ENCODE measurements at places on chromosomes 4 and X.

DNA sequence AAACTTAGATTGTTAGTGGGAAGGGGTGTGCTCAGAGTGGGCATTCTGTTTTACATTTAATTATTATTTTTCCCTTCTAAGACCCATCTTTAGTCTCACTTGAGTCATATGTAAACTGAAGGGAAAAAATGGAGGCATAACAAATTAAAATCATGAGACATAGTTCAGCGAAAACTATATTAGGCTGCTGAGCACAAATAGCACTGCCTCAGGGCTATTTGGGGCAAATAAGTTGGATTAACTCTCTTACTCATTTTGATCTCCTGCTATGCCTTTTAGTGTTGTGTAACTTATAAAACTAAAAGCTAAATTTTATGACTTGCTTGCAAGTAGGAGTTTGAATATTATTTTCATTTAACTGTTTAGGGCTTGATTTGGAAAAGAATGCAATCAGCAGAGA lies 1329.2 kb upstream of the PCDH7 start:
- DNase-seq: no peak

GRCh38 chr4:188783175-188783574 lies 643.9 kb downstream of the TRIML1 start:
- DNase-seq: no peak

DNA sequence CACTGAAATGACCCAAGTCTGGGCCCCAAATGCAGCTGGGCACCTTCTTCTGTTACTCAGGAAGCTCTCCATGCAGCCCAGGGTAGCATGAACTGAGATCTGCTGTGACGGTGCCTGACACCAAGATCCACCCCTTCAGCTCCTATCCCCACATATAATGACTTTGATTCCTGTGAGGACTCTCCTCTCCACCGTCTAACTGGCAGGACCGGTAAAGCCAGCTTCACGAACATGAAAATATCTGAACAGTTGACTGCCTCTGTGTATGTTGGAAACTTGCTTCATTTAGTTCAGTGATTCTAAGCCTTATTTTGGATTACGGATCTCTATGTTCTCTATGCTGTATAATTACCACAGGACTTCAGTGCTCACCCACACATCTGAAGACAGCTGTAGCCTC lies 115.5 kb upstream of the TMEM150C start:
- DNase-seq: no peak

GRCh38 chr4:101264993-101265815 lies 82.1 kb downstream of the PPP3CA start:
- DNase-seq: no peak

DNA sequence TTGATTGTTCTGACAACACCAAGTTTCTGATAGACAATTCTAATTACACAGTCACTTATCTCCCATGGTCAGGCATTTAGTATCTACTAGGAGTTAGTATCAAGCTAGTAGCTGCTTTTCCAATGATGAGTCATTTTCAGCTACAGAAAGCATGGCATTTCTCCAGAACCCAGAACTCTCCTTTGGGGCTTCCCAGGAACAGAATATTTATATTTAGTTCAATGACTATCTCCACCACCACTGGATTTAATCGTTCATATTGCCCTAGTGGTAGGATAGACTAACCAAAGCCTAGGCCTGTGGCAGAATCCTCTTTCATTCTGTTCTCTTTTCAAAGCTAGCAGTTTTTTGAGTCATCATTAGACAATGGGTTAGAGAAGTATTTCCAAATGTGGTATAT lies 569.4 kb downstream of the GABRG1 start:
- no peak for DNase-seq

GRCh38 chr4:154064244-154064643 lies 275.4 kb upstream of the SFRP2 start:
- no peak for DNase-seq

DNA sequence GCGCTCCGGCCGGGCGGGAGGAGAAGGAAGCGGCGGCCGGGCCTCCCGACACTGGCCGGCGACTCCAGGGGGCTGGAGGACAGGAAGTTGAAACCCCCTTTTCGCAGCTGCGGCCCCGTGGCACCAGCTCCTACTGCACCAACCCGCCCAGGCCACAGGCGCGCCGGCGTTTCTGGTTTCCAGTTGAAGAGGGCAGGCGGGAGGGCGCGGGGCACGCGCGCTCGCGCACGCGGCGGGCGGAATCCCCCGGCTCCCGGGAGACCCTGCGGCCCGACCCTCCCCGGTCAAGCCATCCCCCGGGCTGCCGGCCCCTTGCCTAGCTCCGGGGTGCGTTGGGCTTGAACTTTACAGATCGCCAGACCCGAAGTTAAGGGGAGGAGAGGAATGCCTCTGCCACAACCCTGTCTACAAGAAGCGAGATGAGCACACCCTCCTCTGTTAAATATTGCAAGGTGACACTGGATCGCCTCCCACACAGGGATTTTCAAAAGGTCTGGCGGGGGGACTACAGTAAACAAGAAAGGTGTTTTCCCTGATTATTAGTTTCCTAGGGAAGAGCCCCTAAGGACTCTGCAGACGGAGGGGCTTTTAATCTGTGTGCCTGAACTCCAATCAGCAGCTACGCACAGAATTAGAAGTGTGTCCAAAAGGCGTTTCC lies 1.4 kb downstream of the ELOVL6 start:
- peak; percentile 60 for DNase-seq

DNA sequence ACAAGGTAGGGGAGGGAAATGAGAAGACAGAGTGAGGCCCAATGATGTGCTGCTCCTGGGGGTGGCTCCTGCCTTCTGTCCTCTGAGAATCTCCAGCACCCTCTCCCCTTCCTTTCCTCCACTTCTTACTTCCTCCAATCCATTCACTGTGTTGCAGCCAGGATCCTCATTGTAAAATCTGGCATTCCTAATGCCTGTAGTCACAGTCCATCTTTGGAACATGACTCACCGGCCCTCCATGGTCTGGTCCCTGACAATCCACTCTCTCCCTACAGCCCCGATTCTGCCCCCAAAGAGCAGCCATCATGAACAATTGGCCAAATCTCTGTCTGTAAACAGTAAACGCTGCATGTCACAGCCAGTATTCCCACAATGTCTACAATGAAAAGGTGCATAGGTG lies 72.9 kb downstream of the CLNK start:
- no peak for DNase-seq

DNA sequence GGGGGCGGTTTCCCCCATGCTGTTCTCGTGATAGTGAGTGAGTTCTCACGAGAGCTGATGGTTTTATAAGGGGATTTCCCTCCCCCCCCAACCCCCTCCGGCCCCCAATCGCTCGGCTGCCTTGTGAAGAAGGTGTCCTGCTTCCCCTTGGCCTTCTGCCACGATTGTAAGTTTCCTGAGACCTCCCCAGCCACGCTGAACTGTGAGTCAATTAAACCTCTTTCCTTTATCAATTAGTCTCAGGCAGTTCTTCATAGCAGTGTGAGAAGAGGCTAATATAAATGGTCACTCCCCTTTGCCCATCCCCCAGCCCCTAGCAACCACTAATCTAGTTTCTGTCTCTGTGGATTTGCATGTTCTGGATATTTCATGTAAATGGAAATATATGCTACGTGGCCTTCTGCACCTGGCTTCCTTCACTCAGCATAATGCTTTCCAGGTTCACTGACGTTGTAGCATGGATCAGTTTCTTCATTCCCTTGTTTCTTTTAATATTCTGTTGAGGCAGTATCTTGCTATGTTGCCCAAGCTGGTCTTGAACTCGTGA lies 16.4 kb downstream of the GPR143 start:
- no peak for DNase-seq

GRCh38 chr4:4333265-4333706 lies 43.2 kb downstream of the ZBTB49 start:
- DNase-seq: no peak

DNA sequence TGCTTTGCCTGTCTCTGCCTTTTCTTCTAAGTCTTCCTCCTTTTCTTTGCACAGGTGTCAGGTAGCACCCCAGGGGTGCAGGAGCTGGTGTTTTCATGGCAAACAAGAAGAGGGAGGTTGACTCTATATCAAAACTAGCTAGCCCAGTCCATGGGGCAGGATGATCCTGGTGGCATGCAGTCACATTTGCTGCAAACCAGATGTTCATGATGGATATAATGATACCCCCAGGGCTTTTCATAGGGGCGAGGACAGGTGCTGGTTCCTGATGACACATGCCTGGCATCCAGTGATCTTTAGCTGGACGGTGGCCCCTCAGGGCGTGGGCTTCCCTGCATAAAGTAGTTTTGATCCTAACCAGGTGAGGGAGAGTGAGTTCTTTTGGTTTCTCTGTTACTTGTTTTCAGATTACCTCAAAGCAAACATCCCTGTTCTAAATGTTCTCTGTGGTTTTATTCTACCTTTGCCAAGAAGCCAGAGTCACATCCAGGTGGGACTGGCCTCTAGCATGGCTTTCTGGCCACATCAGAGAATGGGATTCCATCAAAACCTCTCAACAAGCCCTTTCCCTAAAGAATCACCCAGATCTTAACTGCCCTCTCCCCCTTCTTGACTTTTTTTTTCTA lies 11.2 kb upstream of the UBA6 start:
- no peak for DNase-seq

DNA sequence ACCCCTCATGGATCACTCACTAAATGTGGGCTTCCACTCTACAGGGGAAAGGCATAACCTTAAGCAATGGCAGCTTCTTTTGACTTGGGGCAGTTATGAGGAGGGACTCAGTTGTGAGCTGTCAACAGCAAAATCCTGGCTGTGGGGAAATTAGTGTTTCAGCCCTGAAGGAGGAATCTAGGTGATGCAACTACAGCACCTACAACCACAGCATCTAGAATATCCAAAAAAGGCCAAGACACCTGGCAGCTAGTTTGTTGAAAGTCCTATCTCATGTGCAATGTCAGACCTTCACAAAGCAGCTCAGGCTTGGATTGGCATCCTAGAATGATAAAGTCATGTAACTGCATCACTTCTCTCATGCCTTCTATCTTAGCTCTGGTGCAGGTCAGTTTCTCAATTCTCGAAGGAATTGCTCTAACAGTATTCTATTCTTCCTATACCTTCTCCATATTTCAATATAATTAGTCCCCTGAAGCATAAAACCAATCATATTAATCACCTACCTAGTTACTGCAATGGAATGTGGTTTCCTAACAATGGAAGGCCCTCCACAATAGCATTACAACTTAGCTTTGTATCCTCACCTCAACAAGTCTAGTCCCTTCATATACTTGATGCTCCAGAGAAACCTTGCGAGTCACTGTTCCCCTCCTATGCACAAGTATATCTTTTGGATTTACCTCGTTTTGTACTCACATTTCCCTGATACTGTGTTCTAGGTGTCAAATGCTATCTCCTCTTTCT lies 5.5 kb upstream of the ANTXR2 start:
- DNase-seq: no peak

GRCh38 chr4:80155316-80155982 lies 41.9 kb upstream of the PRDM8 start:
- no peak for DNase-seq

DNA sequence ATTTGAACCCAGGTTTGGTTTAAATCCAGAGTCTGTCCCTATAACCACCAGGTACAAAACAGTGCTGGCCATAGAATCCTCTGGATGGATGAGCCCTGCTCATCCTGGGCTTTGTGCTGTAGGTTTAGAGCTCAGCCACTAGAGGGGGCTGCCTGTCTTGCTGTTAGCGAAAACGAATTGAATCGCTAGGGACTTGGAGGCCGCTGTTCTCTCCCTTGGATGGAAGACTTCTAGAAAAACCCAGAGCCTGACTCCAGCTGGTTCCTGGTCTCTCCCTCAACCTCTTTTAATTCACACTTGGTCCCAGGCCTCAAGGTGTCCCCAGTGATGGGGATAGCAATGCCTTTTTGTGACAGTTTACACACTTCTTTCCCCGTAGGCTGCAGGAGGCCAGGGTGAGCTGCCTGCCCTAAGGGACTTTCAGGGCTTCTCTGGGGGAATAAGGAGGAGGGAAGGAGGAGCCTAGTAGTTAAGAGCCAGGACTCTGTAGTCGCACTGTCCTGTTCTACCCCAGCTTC lies 8.7 kb downstream of the RIPPLY1 start:
- peak; percentile 57 for DNase-seq

DNA sequence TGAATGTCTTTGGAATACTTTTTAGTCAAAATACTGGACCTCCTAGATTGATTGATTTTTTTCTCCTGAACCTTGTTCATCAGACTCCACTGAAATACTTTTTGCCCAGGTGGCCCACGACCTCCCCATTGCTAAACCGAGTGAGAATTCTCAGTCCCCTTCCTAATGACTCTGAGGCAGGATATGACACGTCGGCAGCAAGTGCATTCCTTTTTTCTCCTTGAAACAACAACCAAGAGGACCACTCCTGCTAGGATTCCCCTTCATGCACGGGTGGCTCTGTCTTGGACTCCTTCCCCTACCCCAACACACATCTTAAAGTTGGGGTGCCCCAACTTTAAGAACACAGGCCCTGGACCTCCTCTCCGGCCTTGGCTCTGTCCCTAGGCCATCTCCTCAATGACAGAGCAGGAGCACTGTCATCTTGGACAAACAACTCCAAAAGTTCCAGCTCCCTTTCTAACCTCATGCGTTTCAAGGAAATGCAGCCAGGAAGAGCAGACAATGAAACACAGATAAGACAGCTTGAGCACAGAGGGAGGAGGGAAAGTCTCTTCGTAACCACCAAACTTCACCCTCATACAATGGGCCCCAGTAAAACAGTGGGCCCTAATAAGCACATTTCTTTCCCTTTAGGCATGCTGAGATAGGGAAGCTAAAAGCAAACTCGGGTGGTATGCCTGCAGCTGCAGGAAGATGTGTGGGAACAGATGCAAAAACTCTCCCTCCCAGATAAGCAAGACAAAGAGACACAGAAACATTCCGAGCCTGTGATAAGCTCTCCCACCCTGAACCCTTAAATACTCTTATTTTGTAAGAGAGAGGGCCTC lies 33.9 kb downstream of the ZBTB49 start:
- DNase-seq: no peak

DNA sequence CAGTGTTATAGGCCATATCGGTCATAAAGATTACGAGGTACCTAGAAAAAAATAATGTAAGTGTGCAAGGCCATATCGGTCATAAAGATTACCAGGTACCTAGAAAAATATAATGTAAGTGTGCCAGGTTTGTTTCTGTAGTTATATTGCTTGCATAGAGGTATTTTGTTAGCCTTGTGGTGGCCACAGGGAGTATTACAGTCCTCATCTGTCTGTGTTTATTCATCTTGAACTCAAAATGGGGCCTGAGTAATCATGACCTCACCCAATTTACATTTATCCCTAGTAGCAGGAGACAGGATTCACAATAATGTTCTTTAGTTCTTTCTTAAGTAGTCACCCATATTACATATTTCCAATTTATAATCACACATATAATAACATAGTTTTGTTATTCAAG lies 459.7 kb downstream of the MID1IP1 start:
- no peak for DNase-seq

- no peak for DNase-seq
Observed at GRCh38 chr4:38332699-38333098, 331.3 kb upstream of the KLF3 start.

Measured in left lung (tissue), 14 donors.